ENCODE measurements at places on chromosomes 7 and 10.

GRCh38 chr7:43044511-43044910, 67.9 kb upstream of the HECW1 start:
- DNase-seq, result no peak

DNA sequence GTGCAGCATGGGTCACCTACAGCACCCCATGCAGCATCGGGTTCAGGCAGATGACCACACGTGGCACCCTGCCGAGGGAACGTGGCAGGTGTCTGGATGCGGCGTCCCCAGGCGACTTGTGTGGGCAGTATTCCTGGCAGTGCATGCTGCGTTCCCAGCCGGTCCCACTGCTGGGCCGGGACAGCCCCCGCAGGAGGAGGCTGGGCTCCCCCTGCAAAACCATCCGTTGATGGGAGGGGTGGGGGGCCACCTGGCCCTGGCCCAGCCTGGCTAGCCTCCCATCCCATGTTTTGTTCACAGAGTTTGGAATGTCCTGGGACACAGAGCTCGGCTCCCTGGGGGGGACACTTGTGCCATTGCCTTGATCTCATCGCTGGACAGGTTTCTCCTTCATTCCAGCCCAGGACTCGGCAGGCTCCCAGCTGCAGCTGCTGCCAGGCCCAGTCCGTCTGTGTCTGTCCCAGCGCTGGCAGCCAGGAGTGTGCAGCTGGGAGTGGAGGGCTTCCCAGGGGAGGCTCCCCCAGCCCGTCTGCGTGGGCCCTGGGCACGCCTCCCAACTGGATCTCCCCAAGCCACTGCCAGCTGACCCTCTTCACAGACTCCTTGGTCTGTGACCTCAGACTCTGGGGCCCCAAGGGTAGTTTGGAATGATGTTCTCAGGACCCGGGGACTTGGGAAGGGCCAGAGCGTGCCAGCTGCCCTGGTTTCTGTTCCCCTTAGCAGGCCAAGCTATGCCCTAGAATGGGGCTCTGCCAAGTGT, 32.6 kb downstream of the TMEM270 start:
- no peak for DNase-seq

GRCh38 chr10:62728479-62728878, 76.0 kb upstream of the ADO start:
- peak; percentile 77 for DNase-seq

DNA sequence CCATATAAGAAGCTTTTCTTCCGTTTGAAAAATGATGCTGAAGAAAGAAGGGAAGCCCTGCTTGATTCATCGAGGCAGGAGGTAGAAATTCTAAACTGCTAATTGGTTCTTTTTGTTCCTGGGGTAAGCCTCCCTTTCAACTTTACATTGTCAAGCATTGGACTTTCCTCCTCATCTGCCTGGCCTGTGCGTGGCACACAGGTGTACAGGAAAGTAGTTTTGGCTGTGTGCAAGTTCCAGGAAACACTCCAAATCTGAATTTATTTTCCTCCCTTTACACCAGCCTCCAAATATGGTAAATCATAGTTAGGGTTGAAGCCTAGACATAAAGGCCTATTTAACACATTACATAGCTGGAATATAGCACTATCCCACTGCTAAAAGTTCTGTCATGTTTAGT, 18.2 kb upstream of the RELN start:
- DNase-seq, result no peak

- no peak for DNase-seq
These were observed 11.8 kb upstream of the TIAL1 start for GRCh38 chr10:119608316-119609155.

GRCh38 chr7:80665526-80665925, 27.1 kb downstream of the CD36 start:
- DNase-seq, result no peak

- no peak for DNase-seq
These were observed 5.4 kb downstream of the COL13A1 start for GRCh38 chr10:69807122-69807521.

- DNase-seq, result no peak
These were observed 27.1 kb downstream of the PARP12 start for GRCh38 chr7:140035400-140036223.

GRCh38 chr10:4189281-4189680, 404.3 kb upstream of the KLF6 start:
- no peak for DNase-seq

- no peak for DNase-seq
These were observed 24.7 kb downstream of the ANTXRL start for GRCh38 chr10:46311501-46311951.

GRCh38 chr7:78473021-78473420, 674.4 kb downstream of the PHTF2 start:
- no peak for DNase-seq

DNA sequence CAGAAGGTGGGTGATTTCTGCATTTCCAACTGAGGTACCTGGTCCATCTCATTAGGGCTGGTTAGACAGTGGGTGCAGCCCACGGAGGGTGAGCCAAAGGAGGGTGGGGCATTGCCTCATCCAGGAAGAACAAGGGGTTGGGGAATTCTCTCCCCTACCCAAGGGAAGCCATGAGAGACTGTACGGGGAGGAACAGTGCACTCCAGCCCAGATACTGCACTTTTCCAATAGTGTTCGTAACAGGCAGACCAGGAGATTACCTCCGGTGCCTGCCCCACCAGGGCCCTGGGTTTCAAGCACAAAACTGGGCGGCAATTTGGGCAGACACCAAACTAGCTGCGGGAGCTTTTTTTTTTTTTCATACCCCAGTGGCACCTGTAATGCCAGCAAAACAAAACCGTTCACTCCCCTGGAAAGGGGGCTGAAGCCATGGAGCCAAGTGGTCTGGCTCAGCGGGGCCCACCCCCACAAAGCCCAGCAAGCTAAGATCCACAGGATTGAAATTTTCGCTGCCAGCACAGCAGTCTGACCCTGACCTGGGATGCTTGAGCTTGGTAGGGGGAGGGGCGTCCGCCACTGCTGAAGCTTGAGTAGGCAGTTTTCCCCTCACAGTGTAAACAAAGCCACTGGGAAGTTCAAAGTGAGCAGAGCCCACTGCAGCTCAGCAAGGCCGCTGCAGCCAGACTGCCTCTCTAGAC, 31.2 kb downstream of the ARMC10 start:
- no peak for DNase-seq

GRCh38 chr10:97788552-97789442, 17.0 kb upstream of the SFRP5 start:
- DNase-seq, result no peak

DNA sequence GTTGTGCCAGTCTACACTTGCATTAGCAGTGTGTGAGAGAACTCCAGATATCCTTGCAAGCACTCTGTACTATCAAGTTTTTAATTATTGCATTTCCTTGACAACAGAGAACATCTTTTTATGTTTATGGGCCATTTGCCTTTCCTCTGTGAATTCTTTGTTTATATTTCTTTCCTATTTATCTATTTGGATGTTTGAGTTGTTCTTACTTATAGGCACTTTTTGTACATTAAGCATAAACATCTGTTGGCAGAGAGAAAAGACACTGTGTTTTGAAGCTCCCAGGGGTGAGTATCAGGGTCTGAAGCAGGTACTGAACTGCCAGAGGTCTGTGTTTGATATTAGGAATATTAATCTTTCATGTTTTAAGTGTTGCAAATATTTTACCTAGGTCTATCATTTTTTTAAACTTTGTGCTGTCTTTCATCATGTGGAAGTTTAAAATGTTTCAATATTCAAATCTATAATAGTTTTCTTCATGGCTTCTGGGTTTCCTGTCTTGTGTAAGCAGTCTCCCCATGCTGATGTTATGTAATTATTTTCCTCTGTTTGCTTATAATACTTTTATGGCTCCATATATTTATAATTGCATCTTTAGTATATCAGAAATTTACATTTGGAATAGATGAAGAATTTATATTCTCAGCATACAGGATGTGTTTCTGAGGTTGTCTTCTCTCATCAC, 17.7 kb upstream of the PDCD4 start:
- peak; percentile 22 for DNase-seq

GRCh38 chr7:106139265-106140251, 27.4 kb upstream of the SYPL1 start:
- no peak for DNase-seq

DNA sequence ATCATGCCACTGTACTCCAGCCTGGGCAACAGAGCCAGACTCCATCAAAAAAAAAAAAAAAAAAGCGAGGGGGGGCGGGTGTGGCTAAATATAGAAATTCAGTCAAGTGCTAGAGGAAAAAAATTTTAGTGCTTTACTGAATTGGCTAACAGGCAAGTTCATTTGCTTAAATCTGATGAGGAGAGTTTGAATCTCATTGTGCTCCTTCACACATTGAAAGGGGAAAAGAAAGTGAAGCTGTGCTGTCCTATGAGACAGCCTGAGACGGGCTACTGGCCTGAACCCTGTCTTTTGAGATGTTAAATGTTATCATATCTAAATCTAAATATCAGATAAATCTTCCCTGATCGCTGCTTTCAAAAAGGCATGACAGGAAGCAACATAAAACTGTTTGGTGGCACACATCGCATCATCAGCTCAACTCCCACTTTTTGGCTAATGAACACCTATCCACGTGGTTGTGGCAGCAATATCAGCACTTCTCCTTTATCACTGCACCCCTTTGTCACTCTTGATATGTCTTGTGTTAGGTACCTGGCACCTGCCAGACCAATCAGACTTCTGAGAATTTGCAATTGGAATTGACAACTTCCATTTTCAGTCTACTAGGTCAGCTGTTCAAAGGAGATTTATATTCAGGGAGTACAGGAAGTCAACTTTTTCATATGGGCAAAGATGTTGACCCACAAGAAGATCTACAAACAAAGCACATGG, 14.0 kb upstream of the IFIT1B start:
- no peak for DNase-seq

DNA sequence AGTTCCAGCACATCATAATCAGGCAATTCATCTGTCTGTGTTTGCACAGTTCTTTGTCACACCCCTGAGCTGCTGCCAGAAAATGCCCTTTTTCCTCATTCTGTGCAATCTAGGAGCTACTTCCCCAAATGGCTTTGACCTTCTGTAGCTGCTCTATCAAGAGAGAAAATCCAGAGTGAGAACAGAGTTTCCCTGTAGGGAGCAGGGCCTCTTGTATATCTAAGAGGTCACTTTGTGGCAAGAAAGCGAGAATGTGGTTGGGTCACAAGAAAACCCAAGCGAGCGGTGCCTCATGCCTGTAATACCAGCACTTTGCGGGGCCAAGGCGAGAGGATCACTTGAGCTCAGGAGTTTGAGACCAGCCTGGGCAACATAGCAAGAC, 24.3 kb downstream of the SLC29A3 start:
- DNase-seq, result peak; percentile 46

GRCh38 chr7:38881947-38882684, 26.9 kb downstream of the VPS41 start:
- DNase-seq, result no peak
